Fibroblast of lung (primary cell): ENCODE measurements at places on chromosomes 2 and 18. TPM values are rescaled to one million over a fixed set of nuclear protein-coding genes. Genes with fewer than 3 reads are reported as not detected.

DNA sequence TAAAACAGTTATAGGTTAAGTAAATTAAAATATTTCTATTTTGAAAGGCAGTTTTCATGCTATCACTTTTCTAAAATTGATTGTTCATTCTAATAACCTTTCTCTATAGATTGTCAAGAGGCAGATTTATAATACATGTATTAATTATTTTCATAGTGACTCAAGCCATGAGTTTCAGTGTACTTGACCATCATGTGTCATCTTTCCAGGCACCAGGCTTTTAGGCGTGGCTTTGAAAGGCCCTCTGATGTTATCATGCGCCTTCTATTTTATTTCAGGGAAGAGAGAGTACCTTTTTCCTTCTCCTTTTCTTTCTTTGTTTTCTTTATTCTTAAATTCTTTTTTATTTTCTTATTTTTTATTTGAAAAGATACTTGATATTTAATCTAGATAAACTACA, 128.3 kb upstream of the ETAA1 start:
- DNase-seq, result peak; percentile 75

DNA sequence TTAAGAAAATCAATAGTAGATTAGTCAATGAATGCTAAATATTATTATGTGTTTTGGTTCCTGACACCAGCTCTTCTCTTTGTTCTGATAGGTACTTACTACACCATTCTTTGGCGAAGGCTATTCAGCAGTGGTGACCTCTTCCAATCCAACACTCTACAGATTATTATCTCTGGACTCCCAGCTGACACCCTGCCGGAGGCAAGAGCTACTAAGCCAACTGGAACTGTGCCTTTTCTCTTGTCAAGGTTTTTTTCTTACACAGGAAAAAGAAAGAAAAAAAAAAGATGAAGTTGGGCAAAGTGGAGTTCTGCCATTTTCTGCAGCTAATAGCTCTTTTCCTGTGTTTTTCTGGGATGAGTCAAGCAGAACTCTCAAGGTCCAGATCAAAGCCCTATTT, 11.7 kb downstream of the CDH7 start:
- DNase-seq, result no peak

DNA sequence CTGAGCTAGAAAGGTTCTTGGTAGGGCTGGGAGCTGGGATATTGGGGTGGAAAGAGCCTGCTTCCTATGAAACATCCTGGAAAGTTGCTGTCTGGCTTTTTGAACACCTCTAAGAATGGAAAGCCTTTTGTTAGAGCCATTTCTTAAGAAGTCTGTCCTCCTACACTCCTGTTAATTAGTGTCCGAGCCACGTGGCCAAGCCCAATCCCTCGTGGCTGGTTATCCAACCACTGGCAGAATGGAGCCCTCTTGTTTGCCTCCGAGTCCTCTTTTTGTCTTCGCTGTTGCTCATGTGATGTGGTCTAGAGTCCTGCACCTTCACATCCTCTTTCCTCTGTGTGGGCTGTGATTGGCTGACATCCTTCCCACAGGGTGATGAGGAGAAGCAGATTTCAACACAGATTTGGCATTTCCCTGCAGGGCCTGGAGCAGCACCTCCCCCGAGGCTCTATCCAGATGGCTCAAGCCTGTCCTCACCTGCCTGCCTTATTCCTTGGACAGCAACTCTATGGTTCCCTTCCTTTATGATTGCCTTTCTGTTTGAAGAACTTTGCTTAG, 8.2 kb upstream of the TOGARAM2 start:
- no peak for DNase-seq

- DNase-seq, result no peak
These were observed 26.2 kb downstream of the UNC50 start for GRCh38 chr2:98634406-98635092.

- DNase-seq, result peak; percentile 64
These were observed 56.6 kb downstream of the UBE2E3 start for GRCh38 chr2:181036848-181037603.

DNA sequence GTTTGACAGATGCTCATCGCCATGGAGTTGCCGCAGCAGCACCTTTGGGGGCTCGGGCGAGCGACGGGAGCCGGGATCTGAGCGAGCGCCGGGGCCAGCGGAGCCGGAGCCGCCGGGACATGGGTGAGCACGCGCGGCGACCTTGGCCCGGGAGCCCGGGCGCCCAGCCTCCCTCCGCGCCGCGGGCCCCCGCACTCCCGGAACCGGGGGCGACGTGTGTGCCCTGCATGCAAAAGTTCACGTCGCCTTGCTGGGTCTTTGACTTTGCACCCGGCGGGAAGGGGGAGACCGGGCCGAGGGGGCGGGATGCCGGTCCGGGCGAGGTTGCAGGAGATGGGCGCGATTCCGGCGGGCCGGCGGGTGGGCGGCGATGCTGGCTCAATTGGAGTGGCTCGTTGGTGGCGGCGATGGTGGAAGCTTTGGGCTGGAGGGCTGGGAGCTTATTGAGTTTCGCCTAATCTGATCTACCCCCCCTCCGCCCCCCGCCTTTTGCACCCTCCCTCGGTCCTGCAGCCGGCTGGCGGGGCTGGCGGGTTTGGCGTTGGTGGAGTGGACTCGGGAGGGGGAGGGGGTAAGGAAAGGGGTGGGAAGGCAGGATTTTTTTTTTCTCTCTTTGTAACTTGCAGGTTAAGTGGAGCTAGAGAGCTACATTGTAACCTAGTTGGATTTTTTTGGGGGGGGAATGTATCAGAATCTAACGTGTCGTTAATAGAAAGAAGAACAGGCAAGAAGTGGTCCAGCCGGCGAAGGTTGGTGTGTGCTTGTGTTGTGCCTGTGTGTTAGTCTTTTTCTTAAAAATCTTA, at the start of gene SETBP1:
SETBP1 (plus strand) TSS at position 616 of the 803 bp plus-strand sequence. CDS start 20,459 bp downstream, outside the sequence.
- peak; percentile 61 for DNase-seq

- DNase-seq, result no peak
These were observed 256.0 kb downstream of the VAPA start for GRCh38 chr18:10169814-10170213.

DNA sequence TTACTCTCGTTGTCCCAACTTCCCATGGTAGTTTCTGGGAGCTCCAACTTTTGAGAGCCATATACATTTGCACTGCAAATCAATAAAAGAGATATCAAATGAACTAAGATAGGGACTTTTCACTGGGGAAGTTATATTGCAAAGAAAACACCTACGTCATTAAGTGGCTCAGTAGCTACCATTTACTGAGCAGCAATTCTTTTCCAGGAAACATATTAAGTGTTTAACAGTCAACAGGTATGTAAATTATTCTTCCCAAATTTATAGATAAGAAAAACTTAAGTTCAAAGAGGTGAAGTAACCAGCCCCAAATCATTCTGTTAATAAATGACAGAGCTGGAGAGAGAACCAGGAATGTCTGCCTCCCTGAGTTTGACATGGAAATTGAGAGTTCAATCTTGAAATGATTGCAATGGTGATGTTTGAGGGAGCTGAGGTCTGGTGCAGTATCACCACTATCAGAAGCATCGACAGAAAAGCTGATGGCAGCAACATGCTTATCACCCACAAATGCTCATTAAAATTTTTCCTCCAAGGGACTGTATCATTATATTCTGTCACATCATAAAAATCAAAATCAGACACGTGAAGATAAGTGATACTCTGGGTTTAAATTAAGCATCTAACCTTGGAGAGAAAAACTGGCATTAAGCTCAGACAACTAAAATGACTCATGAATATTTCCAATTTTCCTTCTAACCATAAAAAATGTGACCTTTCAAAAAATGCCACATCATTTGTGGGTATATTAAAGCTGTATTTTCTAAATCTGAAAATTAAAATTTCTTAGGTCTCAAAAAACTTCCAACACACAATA, 43.4 kb downstream of the GAREM1 start:
- peak; percentile 15 for DNase-seq

- DNase-seq, result no peak
These were observed 91.4 kb upstream of the LGALSL start for GRCh38 chr2:64362562-64363026.

DNA sequence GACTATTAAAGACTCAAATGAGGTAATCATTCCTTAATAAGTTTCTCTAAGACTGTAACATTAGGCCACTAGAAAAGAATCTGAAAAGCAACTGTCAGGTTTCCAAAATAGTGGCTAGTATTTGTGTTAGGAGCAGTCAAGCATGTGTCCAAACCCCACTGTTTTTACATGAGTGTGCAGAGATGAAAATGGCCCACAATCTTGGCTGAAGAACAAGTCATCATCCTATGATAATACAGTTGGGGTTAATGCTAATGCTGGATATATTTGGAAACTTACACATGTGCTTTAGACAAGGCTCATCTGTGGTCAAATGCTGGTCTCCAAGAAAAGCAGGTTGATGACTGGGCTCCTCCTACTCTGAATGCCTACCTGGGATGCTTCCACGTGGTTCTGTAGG, 73.6 kb downstream of the MAIP1 start:
- DNase-seq, result peak; percentile 36

GRCh38 chr2:158140201-158140600, 38.5 kb downstream of the UPP2 start:
- no peak for DNase-seq

GRCh38 chr2:189393440-189394111, 47.7 kb upstream of the WDR75 start:
- DNase-seq, result peak; percentile 98

GRCh38 chr2:96529376-96530143, 7.0 kb upstream of the ARID5A start:
- DNase-seq, result no peak

- DNase-seq, result peak; percentile 90
These were observed 124.7 kb downstream of the PDE1A start for GRCh38 chr2:182302174-182302573.

DNA sequence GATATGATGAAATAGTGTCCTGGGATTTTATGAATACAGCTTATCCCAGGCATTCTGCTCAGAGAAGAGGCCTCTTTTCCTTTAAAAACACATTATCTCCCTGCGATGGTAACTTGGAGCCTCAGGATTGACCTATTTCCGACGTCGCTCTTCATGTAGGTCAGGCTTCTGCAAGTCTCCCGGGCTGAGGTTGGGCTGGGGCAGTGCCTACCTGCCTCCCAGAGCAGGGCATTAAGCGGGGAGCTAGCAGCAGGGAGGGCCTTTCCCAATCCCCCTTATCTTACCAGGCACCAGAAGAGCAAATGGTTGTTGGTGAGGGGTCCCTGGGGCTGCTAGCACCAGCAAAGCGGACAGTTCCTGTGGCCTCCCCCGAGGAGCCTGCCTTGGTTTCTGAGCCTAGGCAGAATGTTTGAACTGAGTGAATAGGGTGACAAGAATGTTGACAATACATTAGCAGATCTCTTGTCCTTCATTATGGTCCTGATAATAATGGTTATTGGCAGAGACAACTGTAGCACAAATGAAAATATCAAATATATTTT, 60.2 kb downstream of the TRPM8 start:
- DNase-seq, result no peak

- DNase-seq, result peak; percentile 53
These were observed 269.8 kb upstream of the MMADHC start for GRCh38 chr2:149857344-149857743.

- DNase-seq, result no peak
These were observed 110.7 kb downstream of the KLHL29 start for GRCh38 chr2:23495661-23496114.

GRCh38 chr2:199806179-199806578, 44.8 kb downstream of the FTCDNL1 start:
- peak; percentile 65 for DNase-seq

DNA sequence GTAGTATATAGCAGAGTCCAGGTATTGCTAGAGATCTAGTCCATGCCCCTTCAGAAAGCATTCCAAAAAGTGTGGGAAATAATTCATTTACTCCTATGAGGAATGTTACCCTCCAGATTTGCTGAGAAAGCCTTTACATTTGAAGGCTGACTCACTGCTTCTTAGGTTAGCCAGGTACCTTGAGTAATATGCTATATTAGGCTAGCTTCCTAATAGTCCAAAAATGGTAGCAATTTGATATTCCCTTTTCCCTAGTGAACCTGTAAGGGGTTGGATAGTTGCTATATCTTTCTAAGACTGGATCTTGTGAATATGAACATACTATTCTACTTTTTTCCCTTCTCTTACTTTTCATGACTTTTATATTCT, 63.6 kb downstream of the SPOPL start:
- no peak for DNase-seq

DNA sequence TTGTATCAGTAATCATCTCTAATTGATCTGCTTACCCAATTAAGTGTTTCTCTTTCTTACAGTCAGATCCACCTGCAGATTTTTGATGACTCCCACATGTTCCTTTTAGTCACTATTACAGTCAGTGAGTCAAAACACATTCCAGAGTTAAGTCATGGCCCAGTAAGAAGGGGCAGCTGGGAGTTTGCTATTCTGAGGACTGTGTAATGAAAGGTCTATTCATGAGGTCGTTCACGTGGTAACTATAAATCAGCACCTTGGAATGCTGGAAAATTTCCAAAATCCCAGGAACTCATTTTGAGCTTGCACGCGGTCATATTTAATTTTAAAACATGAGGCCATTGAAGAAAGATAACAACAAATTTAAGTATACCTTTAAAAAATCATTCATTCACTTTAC, 252.5 kb downstream of the XIRP2 start:
- DNase-seq, result peak; percentile 99

DNA sequence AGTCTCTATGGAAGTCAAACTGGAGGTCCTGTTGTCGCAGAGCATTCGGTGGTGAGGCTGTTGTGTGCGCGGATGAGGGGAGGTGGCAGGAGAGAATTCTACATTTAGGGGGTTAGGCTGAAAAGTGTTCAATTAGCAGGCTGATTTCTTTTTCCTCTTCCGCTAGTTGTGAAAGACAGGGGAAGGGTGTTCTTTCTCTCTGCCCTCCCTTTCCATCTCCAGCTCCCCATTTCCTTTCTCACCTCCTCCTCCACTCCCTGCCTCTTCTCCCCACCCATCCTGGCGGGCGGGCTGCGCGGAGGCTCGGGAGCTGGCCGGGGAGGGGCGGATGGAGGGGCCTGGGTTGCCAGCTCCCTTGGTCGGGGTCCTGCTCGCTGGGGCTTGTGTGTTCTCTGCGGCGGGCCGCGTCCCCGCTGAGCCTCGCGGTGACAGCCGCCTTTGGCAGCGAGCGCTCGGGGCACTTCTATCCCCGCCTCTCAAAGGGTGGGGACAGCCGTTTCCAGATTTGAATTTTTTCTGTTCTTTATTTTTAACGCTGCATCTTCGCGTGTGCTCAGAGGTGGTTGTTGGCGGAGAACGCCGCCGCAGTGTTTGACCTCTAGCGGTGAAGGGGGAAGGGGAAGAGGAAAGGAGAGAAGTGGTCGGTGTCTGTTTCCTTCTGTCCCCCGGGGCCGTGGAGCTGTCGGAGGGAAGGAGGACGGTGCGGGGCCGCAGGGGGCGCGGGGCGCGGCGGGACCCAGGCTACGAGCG, 3.6 kb downstream of the SOX11 start:
- peak; percentile 73 for DNase-seq

- DNase-seq, result no peak
These were observed 4.8 kb upstream of the MALL start for GRCh38 chr2:110120171-110121051.

- DNase-seq, result no peak
These were observed 433.7 kb upstream of the RAB12 start for GRCh38 chr18:8175501-8176061.

- DNase-seq, result no peak
These were observed 13.1 kb downstream of the TET3 start for GRCh38 chr2:73997813-73998212.

Gene GCFC2
- total RNA-seq, result 6.8 and 7.7 TPM in 2 replicates

Gene IMMT
- total RNA-seq, result 37.5 and 47.1 TPM in 2 replicates

Gene GALNT1
- total RNA-seq, result 31.7 and 36.7 TPM in 2 replicates

Gene SPAG16
- total RNA-seq, result 36.0 and 36.8 TPM in 2 replicates

Gene SS18
- 71.9 and 90.8 TPM in 2 replicates for total RNA-seq

Gene HOXD1
- not detected in 2 replicates for total RNA-seq
